Jurkat, Clone E6-1 (cell line): ENCODE measurements at places on chromosomes 3 and 15.

GRCh38 chr15:42331235-42331634 lies 28.1 kb upstream of the CAPN3 start:
- DNase-seq = no peak

DNA sequence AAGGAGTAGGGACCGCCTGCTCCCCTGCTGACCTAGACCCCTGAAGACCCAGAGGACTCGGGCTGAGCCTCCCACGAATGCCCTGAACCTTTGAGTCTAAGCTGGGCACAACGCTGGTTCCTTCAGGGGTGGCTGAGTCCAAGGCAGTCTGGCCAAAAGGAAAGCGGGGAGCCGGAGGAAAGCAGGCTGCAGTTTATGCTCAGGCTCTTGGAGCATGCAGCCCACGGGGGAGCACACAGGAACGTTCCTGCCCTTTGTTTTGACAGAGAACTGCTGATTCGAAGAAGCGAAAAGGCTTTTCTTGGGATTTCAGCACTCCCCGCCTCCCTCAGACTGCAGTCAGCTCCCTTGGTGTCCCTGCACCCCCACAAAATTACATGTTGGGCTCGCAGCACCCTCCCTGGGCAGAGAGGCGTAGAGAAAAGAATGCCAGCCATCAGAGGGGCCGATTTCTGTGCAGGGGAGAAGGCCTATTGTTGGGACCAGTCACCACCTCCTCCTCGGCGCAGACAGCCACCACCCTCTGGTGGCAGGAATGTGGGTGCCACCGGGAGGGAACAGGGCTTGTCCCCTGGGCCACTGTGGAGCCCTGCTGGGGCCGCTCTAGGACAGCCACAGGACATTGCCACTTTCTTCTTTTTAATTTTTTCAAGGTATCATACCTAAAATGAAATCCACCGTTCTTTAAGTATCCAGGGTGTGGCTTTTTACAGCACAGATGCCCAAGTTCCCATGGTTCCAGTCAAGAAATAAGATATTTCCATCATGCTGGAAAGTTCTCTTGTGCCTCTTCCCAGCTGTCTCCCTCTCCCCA lies 72.2 kb downstream of the SMAD6 start:
- DNase-seq = peak; percentile 21

GRCh38 chr15:70795311-70795665 lies 31.9 kb upstream of the UACA start:
- DNase-seq = no peak

DNA sequence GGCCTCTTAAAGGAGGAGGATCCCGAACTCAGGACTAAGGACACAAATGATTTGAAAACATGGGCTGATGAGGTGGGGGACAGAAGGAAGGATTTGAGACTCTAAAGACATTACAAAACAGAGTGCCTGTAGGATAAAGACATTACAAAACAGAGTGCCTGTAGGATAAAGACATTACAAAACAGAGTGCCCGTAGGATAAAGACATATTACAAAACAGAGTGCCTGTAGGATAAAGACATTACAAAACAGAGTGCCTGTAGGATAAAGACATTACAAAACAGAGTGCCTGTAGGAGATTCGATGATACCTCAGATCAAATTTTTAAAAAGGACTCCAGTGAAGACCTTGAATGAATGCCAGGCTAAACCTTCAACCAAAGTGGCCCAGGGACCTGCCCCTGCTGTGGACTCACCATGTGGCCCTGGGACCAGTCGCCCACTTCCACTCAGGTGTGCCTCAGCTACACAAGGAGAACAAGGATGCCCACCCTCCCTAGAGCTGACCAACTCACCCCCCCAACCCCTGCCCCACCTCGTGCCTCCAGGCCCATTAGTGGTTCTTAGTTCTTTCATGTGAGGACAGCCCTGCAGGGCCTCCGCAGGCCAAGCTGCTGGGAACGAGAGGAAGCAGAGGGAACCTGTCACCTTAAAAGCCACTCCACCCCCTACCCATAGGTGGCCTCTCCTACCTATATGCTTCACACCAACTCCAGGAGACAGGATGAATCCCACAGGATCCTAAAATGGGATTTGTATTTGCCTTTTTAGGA lies 59.8 kb downstream of the SH3BP5 start:
- DNase-seq = no peak

GRCh38 chr3:152713989-152714388 lies 120.9 kb upstream of the P2RY1 start:
- no peak for DNase-seq

GRCh38 chr15:90550919-90551318 lies 21.2 kb downstream of the CRTC3 start:
- DNase-seq = no peak

DNA sequence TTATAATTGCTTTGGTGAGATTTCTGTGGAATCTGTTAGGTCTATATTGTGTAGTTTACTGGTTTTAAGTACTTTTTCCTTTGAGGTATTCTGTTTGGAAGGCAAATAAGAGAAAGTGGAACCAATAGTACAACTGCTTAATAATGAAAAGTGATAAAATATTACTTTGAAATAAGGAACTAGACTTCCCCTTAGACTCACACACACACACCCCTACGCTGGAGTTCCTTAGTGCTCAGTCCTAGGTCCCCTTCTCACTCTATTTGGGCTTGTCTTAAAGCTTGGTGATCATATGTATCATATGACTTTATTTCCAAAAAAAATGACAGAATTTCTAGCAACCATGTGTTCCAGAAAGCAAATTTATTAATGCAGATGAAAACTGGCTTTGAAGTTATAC lies 494.0 kb upstream of the TGFBR2 start:
- DNase-seq = no peak

- no peak for DNase-seq
Measured at GRCh38 chr15:55530861-55531313, 22.9 kb upstream of the DNAAF4 start.

GRCh38 chr3:114408736-114409670 lies 115.2 kb downstream of the TIGIT start:
- no peak for DNase-seq

DNA sequence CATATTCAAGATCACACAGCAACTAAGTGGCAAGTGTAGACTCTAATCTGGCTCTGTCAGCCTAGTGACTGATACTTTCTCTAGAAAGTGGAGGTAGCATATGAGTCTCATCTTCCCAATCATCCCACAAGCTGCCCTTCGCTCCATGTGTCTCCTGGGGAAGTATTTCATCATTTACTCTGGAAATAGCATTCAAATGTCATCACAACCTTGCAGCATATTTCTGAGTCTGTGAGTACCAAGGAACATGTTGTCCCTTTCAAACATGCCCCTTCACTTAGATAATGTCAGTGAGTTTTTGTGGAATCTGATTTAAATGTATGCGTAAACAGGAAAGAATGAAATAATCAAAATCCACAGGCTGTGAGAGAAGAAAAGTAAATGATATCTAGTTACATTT lies 322.9 kb downstream of the SLC9A9 start:
- no peak for DNase-seq

- DNase-seq = no peak
Measured at GRCh38 chr3:32373844-32374243, 17.8 kb upstream of the CMTM7 start.

- no peak for DNase-seq
Measured at GRCh38 chr15:101018016-101018415, 98.9 kb downstream of the LRRK1 start.

- peak; percentile 63 for DNase-seq
Measured at GRCh38 chr3:197942956-197943556, 6.9 kb upstream of the RPL35A start.

- no peak for DNase-seq
Measured at GRCh38 chr3:96209699-96210098, 604.7 kb upstream of the EPHA6 start.

GRCh38 chr3:134660046-134660441 lies 9.2 kb upstream of the KY start:
- DNase-seq = no peak

DNA sequence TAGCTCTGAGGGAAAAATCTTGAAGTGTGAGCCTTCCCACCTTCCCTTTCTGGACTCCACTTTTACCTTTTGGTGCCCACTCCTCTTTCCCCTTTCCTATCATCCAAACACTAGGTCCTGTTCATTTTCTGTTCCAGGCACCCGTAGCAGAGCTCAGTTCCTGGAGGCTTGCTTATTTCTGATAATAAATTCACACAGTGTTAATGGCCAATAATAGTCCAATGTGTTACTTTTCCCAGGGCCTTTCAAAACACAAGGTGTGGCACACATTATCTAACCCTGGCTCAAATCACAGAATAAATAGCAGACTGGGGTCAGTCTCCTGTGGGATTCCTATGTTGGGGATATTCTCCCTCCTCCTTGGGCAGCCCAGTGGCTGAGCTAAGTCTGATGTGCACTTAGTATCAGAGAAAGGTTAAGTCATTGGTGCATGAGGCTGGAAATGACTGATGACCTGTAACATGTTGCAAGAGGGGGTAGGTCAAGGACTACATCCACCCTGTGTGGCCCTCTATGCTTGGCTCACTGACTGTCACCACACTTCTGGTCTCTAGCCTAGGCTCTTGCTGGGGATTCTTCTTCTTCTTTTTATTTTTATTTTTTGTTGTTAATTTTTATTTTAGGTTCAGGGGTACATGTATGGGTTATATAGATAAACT lies 43.7 kb upstream of the ROPN1 start:
- no peak for DNase-seq

DNA sequence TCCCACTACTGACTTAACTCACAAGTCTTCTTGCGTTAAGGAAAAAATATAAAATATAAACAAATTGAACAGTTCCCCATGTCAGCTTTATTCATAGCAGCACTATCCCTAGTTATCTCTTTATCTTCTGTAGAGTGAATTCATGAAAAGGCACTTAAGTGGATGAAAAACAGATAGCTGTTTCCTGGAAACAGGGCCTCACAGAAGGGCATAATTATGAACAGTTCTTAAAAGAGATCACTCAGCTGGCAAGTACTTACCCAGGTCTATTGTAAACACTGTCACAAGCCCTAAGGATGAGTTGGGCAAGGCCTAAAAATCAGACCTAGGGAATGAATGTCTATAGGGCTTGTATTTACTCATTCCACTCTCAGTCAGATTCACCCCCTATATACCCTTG lies 10.7 kb downstream of the MB21D2 start:
- no peak for DNase-seq

DNA sequence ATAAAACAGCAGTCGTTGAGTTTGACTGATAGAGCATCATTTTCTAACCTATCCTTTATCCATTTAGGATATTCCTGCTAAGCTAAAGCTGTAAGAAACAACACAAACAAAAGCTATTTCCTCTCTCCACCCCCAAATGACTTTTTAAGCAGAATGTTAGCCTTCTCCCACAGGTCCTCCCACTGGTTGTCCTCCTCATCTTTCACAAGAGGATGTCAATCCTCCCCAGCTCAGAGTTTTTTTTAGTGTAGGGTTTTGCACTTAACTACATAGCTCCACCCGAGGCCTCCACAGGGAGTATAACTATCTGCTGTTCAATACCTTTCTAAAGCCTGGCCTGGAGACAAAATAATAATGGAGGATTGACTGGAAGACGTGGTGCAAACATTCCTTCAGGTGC lies 7.8 kb downstream of the SETMAR start:
- DNase-seq = no peak

DNA sequence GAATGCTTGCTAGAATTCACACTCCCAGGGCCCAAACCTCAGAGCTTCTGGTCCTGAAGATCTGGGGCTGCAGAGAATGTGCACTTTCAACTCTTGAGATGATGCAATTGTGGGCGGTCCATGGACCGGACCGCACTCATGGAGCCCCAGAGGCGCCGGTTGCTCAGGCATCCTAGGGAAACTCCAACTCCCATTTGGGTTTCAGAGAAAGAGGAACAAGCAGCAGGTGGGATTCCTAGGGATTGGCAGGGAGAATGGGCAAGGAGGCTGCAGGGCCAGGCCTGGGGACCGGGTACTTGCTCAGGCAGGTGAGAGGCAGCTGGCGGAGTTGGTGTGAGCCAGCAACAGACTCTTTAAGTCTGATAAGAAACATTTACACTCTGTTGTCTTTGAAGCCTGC lies 3.5 kb downstream of the NOX5 start:
- no peak for DNase-seq

GRCh38 chr3:159875116-159875515 lies 113.5 kb upstream of the IL12A start:
- DNase-seq = no peak

- DNase-seq = no peak
Measured at GRCh38 chr15:69548395-69549180, 96.0 kb downstream of the RPLP1 start.

DNA sequence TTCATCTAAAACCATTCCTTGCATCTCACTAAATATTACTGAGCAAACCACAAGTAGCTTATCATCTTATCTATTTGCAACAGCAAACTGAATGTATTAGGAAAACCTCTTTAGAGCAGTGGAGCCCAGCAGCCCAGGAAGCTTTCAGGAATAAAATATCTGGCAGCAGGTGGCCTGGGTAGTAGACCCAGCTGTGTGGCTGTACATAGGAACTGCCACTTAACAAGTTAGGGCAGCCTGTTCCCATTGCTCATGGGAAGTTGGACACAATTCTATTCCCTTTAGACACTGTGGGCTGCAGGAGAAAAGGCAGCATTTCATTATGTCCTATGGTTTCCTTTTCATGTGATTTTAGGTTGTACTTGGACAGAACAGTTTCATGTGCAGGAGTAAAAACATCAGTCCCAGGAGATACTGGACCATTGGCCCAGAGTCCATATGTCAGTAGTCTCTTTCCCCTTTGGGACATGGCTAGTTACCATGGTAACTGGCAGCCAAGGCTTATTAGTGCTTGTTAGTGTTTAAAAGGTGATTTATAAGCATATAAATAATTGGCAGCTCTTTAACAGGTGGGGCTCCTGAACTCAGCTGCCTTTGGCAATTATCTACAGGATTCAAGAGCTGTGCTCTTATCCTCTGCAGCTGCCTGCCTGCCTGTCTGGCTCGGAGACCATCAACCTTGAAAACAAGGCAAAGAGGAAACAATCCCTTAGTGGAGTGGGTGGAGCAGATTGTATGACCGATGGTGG lies 28.9 kb upstream of the LSAMP start:
- DNase-seq = no peak

- no peak for DNase-seq
Measured at GRCh38 chr3:189710620-189711402, 79.6 kb downstream of the TP63 start.

- no peak for DNase-seq
Measured at GRCh38 chr3:186920301-186920700, 10.0 kb upstream of the ST6GAL1 start.

DNA sequence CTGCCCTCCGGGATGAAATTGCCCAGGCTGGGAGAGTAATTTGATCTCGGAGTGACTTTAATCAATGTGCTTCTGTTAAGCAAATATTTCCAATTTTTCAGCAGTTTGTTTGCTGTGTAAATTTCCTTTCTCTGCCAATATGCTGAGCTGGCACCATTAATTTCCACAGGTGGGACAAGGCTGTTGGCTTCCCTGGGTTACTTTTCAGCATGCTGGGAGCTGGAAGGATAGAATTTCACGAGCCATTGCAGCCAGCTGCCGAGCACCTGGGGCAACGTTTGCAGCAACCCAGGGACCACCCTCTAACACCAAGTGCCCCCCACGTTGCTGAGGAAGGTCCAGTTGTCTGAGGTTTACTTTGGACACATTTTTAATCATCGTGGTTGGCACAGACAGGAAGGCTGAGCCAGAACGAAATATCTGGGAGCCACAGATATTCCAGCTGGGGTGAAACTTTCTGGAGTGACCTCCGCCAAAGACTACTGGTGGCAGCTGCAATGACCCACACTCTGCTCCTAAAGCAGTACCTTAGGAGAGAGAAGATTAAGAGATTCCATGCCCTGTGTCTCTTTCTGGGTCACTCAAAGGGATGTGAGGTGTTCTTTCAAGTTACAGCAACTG lies 293.3 kb upstream of the RGMA start:
- DNase-seq = no peak
